T-helper 2 cell (primary cell): ENCODE measurements at places on chromosomes 16 and 17.

DNA sequence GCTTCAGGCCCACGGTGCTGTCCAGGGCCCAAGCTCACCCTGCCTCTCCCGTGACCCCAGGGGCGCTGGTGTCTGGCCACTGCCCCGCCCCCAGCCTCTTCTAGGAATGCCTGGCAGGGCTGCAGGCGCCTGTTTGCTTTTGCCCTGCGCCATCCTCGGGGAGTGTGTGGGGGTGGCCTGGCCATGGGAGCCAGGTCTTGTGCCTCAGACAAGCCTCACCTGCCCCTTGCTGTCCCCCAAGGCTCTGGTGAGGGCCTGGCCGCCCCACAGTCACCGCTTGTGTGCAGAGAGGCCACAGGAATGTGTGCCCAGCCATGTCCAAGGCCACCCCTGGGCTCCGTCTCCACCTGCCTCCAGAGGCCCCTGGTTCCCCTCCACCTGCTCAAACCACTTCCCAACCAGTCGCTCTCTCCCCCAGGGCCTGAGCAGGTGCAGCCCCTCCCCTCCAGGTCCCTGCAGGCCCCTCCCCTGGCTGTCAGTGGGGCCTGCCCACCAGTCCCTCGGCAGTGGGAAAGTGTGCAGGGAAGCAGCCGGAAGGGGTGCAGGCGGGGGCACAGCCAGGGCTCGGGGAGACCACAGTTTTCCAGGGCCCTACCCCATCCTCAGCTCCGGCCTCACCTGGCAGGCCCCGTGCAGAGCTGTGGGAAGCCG is 841 bp upstream of the IGFALS start:
- DNase-seq, result no peak

- DNase-seq, result no peak
These were observed 52.0 kb upstream of the DLX4 start for GRCh38 chr17:49916854-49917515.

GRCh38 chr16:49636608-49637007 is 219.3 kb downstream of the ZNF423 start:
- DNase-seq, result no peak

GRCh38 chr17:38352245-38353085 is 821 bp downstream of the SOCS7 start:
- DNase-seq, result no peak

GRCh38 chr16:17287166-17287800 is 183.5 kb downstream of the XYLT1 start:
- no peak for DNase-seq

DNA sequence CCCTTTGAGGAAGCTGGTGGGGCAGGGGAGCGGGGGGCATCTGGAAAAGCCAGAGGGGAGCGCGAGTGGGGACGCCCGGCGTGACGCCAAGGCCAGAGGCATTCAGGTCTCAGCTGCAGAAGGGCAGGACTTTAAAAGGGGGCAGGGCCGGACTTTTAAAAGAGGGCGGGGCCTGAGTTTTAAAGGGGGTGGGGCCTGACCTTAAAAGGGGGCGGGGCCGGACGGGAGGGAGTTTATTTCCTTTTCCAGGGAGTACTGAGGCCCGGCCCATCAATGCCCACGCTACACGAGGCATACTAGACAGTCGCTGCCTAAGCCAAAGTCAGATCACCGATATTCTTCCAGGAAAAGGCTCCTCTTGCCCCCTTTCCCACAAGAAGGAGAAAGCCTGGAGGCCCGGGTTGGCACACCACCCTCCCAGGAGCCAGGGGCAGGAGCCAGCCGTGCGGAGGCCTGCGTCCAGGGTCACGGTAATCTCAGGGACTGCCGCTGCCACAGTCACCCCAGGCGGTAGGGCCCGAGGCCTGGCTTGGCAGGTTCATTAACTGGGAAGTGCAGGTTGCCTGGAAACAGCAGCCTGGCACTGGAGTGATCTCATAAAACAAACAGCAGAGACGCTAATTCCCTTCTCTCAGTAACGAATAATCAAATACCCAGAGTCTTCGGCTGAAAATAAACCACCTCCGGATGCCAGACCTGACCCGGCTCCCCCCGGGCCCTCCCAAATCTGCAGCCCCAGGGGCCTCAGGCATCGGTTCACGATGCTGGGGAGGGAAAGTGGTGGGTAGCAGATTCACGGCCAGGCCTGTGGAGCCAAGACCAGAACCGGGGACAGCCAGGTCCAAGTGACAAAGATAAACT is 90.7 kb downstream of the TIMM22 start:
- DNase-seq, result no peak

DNA sequence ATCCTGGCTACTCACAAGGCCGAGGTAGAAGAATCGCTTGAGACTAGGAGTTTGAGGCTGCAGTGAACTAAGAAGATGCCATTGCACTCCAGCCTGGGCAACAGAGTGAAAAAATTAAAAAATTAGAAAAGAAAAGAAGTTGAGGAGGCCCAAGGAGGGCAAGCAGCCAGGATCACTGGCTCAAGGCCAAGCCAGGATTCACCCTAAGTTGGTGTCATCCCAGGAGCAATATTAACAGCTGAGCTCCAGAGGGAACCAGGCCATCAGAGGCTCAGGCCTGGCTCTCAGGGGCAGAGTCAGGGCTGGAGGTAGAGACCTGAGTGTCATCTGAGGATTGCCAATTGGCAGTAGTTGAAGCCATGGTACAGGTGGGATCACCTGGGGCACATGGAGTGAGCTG is 20.7 kb downstream of the DRC3 start:
- no peak for DNase-seq

GRCh38 chr17:43400943-43401717 is 2.3 kb downstream of the ARL4D start:
- DNase-seq, result no peak

GRCh38 chr17:61478790-61479492 is 26.7 kb downstream of the TBX4 start:
- no peak for DNase-seq

GRCh38 chr16:85284141-85284817 is 172.0 kb upstream of the CIBAR2 start:
- no peak for DNase-seq

DNA sequence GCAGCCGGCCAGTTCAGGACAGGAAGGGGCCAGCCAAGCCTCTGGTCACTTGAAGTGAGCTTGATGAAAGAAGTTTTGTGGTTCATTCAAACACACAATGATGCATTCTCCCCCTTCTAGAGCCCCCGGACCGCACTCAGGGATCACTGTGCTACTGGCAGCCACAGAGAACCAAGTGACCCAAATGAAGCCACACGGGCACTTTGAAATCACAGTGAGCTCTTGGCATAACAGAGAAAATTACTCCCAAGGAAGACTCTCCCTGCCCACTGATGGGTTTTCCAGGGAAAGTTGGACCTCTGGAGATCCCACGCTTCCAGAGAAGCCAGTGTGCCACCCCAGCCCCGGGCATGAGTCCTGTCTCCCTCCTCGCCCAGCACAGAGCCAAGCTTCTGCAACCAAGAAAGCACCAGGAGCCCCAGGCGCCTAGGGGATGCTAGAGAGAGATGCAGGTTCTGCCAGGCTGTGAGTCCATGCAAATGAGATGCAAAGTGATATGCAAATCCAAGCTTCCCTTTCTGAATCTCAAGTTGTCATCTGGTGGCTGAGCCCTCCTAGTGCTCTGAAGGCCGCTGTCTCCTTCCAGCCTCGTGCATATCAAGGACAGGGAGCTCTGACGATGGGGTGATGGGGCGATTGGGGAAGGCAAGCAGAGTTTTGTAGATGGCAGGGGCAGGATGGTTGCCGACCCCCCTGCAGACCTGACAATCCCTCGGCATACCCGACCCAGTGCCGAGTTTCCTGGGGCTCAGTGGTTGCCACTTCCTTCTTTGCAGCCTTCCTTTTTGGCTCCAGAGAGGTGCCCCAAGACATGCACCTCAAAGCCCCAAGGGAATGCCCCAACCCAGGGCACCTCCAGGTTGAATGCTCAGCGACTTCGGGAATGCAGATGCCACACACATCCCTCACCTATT is 59.7 kb upstream of the TNRC6C start:
- DNase-seq, result no peak

- DNase-seq, result no peak
These were observed 11.6 kb downstream of the HBQ1 start for GRCh38 chr16:191831-192230.

DNA sequence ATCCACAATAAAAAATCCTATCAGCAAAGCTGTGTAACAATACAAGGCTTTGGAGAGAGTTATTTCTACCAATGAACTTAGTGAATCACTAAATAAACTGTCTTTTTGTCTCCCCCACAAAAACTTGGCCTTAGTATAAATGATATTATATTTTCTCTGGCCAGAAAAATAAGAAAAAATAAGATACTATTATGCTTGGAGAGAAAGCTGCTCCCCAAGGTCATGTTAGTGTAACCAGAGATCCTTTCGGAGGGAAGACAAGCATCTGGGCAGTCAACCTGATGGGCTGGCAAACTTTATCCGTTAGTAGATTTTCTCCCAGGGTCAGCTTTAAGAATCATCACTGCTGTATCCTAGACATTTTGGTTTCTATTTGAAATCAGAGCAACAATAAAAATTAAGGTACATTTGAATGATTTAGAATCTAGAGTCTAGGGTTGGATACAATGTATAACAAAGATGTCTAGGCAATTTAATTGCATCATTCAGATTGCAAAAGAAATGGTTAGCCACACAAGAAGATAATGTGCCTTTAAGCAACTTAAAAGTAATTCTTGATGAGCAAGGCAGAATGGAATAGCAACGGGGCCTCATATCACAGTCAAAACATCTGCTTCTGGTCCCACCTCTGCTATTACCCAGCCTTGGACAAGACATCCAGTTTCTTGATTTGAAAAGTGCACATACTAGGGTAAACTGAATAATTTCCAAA is 280.4 kb downstream of the SLC39A11 start:
- no peak for DNase-seq

- no peak for DNase-seq
These were observed 59.1 kb downstream of the PIPOX start for GRCh38 chr17:29102046-29102445.

GRCh38 chr17:17934214-17934613 is 38.0 kb downstream of the TOM1L2 start:
- no peak for DNase-seq

DNA sequence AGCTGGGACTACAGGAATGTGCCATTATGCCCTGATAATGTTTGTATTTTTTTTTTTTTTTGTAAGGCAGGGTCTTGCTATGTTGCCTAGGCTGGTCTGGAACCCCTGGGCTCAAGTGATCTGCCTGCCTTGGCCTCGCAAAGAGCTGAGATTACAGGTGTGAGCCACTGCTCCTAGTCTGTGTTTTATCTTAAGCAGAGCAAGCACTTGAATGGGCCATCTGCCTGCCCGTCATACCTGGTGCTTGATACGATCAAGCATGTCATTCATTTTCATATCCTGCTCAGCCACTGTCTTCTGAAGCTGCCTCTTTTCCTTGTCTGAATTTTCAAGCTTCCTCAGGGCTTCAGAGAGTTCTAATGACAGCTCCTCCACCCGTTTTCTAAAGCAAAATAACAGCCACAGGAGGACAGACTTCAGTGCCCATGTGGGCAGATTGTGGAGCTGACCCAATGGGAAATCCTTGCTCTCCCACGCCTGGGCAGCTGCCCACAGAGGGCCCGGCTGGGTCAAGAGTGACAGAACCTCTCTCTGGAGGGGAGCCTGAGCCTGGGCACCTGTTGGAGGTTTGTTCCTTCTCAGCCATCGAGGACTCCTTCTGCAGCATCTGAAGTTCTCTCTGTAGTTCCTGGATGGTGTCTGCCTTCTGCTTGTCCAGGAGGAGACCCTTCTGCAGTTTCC is 36.5 kb downstream of the DHX38 start:
- no peak for DNase-seq

GRCh38 chr16:11094075-11094856 is 149.9 kb downstream of the CLEC16A start:
- peak; percentile 38 for DNase-seq

DNA sequence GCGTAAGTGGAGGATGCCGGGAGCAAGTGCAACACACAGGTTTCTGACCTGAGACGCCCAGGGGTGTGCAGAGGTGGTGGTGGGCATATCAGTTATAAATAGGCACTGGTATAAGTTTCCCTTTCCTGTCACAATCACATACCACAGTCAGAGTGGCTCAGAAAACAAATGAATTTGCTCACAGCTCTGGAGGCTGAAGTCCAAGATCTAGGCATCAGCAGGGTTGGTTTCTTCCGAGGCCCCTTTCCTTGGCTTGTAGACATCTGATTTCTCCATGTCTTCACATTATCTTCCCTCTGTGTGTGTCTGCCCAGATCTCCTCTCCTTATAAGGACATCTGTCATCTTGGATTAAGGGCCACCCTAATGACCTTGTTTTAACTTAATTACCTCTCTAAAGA is 250.5 kb upstream of the TNRC6C start:
- DNase-seq, result no peak

DNA sequence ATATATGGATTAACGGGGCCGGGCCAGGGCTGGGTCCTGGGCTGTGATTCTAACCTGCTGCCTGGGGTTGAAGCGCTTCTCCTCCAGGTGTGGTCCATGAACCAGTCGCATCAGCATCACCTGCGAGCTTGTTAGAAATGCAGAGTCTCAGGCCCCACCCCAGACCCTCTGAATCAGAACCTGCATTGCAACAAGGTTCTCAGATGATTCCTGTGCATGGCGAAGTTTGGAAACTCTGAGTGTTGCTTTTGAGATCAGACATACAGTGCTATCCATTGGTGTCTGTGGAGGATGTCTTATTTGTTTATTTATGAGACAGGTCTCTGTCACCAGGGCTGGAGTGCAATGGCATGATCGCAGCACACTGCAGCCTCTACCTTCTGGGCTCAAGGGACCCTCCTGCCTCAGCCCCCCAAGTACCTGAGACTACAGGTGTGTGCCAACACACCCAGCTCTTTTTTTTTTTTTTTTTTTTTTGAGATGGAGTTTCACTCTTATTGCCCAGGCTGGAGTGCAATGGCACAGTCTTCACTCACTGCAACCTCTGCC is 99.8 kb downstream of the PITPNC1 start:
- no peak for DNase-seq

GRCh38 chr16:69859105-69859989 is 91.8 kb upstream of the CLEC18A start:
- DNase-seq, result no peak
